ENCODE measurements at places on chromosomes 16 and 17.

DNA sequence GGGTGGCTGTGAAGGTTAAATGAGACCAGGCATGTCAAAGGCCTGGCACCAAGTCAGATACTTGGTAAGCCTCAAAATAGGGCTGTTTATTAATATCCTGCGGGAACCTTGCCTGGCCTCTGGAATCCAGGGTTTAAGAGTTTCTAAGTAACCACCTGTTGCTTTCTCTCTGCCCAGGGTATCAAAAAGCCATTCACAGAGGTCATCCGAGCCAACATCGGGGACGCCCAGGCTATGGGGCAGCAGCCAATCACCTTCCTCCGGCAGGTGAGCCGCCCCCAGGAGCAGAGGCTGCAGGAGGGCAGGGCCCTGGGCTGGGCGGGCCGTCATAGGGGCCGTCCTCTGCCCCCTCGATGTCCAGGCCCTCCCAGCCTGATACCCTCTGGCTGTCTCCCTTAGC lies 13.3 kb downstream of the GPT2 start:
- DNase-seq, result no peak

DNA sequence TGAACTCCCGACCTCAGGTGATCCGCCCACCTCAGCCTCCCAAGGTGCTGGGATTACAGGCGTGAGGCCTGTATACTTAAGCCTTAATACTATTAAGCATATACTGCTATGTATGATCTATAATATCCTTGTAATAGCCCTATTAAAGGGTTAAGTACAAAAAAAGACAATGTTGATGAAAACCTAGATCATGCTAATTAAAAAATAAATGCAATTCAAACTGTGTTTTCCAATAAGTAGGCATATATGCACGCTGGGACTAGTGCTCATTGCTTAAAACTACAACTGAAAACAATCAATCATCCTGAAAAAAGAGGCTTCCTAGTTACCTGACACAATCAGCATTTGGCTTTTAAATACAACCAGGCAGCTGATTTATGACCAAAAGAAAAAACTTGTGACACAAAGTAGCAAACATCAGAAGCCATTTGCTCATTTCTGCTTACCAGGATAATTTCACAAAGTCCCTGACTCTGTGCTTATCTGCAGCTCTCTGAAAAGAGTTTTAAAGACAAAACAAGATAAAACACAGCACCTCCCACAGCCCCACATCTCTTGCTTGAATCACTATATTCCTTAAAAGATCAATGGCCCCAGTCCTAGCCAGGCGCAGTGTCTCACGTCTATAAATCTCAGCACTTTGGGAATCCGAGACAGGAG lies 11.1 kb downstream of the ZNF385C start:
- no peak for DNase-seq

DNA sequence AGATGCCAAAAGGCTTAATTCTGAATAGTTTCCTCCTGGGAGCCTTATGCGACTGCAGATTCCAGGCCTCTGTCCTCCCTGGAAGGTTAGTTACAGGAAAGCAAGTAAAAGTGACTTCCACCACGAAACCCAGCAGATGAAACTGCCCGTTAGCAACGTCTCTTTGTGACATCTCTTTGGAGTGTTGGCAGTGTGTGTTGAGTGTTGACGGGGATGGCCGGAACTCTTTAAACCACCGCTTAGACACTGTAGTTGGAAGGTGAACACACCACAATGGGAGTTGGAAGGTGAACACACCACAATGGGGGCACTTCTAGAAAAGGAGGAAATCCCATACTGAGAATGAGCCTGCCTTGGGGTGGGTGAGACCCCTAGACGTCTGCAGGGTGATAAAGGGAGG lies 858 bp downstream of the SKAP1 start:
- DNase-seq, result no peak

- DNase-seq, result no peak
These were observed 48.4 kb downstream of the TOX3 start for GRCh38 chr16:52498328-52499059.

DNA sequence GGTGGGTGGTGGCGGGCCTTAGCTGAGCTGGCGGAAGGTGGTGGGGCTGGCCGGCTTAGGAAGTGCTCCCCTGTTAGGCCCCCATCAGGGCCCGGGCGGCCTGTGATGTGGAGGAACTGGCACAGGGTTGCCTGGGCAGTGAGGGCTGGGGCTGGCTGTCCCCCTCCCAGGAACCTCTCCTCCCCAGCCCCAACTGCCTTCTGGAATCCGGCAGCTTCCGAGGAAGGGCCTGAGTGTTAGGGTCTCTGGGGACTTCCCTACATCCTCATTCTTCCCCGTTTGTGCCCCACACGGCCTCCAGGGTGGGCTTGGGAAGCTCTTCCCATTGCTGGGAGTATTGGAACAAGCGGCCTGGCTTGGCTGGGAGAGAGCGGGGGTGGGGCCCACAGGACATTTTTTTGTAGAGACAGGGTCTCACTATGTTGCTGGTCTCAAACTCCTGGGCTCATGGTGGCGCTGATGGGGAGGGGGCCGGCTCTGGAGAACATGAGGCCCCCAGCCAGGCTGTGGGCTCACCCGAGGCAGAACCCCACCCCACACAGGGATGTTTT lies 89.9 kb upstream of the CIBAR2 start:
- no peak for DNase-seq

GRCh38 chr17:59366773-59367656 lies 35.6 kb downstream of the YPEL2 start:
- peak; percentile 45 for DNase-seq

Data from non-pigmented ciliary epithelial cell (primary cell).